Left cardiac atrium (tissue), 4 donors: ENCODE measurements at places on chromosomes 13 and 19. TPM values are rescaled to one million over a fixed set of nuclear protein-coding genes. Genes with fewer than 3 reads are reported as not detected.

DNA sequence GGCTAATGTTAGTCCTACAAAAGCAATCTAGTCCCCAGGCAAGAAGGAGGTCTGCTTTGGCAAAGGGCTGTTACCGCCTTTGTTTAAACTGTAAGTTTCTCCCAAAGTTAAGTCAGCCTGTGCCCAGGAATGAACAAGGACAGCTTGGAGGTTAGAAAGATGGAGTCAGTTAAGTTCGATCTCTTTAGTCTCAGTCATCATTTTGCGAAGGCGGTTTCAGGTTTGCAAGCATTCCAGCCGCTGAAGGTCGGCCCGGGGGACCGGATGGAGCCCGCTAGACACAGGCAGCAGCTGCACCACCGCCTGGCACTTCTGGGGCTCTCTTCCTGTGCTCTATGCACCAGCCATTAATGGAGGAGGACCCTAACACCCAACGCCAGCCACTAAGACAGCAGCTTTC, 91.3 kb downstream of the STK24 start:
- DNase-seq: no peak

Gene KLK12
- not detected for total RNA-seq

Gene DAPK3
- 52.4 TPM for total RNA-seq

- peak; percentile 39 for DNase-seq
Measured at GRCh38 chr13:92677571-92677970, 549.0 kb upstream of the GPC6 start.

- DNase-seq: no peak
Measured at GRCh38 chr13:32022311-32022710, 9.3 kb upstream of the FRY start.

Gene CEACAM3
- 0.29 TPM for total RNA-seq
